NCI-H1048 (cell line): ENCODE measurements at places on chromosomes 6 and 20.

DNA sequence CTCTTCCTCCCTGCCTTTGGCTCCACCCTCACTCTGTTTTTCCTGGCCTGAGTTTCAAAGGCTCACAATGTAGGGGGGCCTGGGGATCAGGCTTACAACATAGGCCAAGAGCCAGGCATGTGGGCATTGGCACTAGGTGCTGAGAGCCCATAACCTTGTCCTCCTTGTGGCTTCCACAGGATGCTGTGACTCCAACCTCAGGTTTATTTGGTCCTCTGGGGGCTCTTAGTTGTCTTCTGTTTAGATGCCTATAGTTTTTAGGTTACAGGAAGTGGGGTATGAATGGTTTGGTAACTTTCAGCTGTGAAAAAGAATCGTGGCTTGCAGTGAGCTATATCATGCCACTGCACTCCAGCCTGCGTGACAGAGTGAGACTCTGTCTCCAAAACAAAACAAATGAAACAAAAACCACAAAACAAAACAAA is 25.6 kb downstream of the MMP24 start:
- DNase-seq = no peak

DNA sequence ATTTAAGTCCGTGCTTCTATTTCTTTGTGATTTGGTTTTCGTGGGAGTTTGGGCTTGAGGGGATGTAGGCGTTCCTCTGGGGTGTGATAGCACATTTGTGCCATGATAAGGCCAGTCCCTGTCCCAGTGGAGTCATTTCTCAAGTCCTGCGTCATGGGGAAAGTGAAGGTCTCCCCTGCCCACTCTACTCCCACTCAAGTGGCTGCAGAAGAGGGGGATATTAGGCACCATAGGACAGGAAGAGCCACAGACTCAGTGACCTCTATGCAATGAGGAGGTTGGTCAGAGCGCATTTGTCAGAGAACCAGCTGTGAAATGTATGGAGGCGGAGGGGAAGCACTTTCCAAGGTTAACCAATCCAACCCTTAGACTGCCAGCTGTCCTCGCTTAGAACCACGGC is 51.9 kb upstream of the EDN1 start:
- DNase-seq = no peak

DNA sequence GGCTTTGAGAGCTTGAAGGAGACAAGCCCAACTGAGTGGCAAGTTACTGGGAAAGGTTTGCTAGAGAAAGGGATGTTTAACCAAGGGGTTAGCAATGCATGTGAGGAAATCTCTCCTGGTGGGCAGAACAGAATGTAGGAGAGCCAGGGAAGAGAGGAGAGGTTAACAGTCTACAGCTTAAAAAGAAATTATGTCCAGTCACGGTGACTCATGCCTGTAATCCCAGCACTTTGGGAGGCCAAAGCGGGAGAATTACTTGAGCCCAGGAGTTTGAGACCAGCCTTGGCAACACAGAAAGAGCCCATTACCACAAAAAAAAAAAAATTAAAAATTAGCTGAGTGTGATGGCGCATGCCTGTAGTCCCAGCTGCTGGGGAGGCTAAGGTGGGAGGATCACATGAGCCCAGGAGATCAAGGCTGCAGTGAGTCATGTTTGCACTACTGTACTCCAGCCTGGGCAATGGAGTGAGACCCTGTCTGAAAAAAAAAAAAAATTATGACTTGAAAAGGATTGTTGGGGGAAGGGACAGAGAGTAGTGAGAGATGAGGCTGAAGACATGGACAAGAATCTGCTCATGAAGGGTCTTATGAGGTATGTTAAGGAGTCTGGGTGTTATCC is 264.9 kb downstream of the TBC1D7 start:
- no peak for DNase-seq

- no peak for DNase-seq
Observed at GRCh38 chr6:121726596-121726995, 291.1 kb downstream of the GJA1 start.

DNA sequence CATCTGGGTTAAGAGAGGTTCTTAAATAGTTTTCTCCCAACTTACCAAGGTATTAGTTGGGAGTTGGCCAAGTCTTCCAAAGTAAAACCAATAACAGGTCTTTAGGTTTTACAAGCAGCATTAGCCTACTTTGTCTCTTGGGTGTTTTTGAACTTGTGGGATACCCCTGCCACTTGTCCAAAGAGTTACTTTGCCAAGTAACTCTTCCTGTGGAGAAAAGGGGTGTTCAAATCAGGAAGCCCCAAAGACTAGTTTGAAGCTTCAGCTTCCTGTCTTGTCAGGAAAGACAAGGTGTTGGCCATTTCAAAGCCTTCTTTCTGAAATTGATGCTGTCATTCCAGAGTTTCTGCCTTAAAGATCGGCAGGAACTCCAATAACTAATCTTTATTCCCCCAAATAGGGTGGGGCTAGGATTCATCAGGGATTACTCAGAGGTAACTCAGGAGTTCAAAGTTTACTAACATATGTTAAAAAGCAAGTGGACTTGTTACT is 822 bp downstream of the RAB22A start:
- no peak for DNase-seq

GRCh38 chr20:25859649-25860530 is 163.2 kb upstream of the ZNF337 start:
- peak; percentile 75 for DNase-seq

DNA sequence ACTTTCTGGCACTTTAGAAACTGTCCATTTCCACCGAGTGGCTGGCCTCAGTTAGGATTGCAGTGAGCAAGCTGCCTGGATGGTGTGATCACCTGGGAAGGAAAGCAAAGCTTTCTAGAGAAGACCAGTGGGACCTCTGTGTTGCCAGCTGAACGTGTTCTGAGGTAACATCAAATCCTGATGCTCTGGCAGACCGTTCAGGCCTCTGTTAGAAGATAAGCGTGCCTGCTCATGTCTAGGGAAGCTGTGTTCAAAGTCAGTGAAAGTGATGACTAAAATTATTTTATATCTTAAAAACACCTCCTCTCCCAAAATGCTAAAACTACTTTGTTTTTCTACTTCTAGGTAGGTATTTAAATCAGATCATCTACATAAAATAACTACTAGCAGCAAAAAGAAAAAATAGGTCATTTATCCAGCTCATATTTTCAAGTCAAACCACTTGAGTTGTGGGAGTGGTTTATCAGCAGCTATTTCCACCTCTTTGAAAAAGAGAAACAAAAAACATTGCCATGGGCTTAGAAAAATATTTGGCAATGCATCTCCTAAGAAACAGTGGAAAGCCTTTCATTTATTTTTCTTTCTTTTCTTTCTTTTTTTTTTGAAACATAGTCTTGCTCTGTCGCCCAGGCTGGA is 54.8 kb downstream of the CEP43 start:
- no peak for DNase-seq

DNA sequence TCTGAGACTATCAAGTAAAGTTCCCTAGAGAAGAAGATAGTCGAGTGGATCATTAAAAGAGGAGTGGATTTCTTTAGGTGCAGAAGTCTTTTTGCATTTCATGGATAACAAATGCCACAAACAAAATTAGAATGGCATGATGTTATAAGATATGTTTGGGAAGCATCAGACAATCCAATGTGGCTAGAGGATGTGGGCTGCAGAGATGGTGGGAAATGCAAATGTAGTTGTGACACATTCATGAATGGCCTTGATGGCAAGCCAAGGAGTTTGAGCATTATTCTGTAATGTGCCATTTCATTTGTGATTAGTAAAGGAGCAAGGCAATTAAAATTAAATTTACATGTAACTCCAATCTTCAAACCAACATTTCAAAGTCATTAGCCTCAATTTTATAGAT is 211.9 kb downstream of the CENPW start:
- DNase-seq = no peak

- no peak for DNase-seq
Observed at GRCh38 chr6:169786349-169786748, 34.9 kb downstream of the ERMARD start.

DNA sequence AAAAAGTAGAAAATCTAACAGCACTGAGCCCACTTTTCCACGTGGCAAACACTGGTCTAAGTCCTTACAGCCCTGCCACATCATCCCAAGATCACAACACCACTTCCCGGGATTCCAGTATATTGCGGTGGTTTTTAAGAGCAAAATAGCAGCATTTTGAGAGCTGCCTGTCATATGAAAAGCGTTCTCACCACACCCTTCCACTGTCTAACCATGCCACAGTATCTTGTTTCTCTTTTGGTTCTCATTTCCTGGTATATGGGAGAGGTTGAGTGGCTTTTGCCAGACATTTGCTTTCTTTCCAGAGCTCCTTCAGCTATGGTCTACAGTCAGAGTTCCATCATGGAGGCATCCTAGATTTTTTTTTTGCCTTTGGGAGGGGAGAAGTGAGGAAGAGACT is 243.0 kb downstream of the TSHZ2 start:
- no peak for DNase-seq

- DNase-seq = no peak
Observed at GRCh38 chr6:160042014-160042773, 73.3 kb downstream of the IGF2R start.

DNA sequence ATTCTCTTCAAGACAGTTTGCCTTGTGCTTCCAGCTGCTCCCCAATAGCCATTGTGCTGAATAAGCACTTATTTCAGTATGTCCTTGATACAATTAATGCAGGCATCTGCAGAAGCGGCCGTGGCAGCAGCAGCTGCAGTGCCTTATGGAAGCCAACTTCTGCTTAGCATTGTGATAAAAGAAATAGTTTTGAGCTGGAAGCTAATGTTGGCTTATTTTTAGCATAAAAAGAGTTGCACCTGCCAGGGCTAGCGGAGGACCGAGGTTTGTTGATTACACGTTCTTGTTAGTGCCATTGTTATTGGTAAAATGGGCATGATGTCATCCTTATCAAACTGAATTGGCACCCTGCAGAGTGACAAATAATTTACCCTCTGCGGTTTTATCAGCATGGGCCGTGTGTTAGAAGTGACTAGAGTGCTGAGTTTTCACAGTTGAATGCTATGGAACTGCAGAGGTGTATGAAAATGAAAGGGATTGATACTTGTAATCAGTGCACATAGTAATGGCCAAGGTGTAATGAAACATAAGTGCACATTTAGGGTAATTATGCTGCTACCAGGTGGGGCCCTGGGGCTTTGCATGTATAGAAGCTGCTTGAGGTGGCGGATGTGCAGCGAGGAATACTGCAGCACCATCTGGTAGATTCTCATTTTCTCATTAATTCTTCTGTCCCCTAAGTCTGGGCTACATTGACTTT is 334.3 kb downstream of the CDKAL1 start:
- DNase-seq = no peak

GRCh38 chr6:97594844-97595243 is 311.8 kb upstream of the MMS22L start:
- DNase-seq = no peak

DNA sequence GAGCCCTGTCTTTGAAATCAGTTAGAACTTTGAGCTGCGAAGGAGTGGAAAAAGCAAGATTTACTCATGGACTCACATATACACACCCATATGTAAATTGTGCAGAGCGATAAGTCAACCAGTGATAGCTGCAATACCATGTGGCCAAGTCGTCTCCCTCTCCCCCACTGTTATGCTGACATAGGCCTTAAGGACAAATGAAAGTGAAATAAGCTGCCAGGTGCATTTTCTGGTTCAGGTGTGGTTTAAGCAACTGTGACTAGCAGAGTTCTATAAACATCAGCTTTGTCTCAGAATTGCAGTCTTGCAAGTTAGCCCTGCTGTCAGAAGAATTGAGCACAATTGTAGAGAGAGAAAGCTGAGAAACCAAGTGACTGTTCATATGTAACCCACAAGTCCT is 9.6 kb downstream of the FAM83B start:
- DNase-seq = no peak

DNA sequence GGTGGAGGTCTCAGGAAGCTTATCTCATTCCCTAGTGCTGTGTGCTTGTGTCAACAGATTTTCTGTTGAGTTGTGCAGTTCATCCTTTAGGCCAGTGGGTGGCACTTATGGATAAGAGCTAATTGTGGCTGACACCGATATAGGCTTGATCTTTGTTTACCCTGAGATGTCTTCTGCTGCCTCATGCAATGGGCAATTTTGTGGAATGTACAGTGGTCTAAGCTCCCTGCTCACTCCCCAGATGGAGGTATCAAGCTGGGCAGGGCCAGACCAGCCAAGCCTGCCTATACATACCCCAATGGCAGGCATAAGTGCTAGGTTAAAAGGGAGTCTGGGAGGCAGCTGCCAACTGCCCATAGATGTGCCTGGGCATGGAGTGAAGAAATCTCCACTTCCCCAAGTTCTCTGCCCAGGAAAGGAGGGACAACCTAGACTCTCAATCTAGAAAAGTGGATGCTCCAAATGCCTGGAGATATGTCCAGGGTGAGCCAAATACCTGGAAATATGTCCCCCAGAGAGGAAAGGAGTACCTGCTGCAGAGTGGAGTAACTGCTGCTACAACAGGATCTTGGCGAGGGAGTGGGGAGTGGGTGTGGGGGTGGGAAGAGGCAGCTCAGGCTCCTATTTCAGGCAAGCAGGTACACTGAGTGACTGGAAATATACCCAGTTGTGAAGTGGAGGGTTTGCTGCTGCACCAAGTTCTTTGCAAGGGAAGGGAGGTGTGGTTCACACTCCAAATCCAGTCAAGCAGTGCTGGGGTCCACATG is 53.2 kb upstream of the ARG1 start:
- no peak for DNase-seq

GRCh38 chr20:38982291-38982690 is 20.1 kb downstream of the DHX35 start:
- DNase-seq = no peak

DNA sequence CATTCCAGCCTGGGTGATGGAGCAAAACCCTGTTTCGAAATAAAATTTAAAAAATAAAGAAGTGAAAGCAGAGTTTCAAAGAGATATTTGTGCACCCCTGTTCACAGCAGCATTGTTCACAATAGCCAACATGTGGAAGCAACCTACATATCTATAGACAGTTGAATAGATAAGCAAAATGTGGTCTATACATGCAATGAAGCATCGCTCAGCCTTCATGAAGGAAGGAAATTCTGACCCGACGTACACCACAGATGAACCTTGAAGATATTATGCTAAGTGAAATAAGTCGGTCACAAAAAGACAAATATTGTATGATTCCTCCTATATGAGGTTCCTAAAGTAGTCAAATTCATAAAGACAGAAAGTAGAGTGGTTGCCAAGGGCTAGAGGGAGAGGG is 6.5 kb upstream of the NCOA6 start:
- DNase-seq = no peak

- no peak for DNase-seq
Observed at GRCh38 chr6:144449911-144450597, 164.9 kb downstream of the UTRN start.

DNA sequence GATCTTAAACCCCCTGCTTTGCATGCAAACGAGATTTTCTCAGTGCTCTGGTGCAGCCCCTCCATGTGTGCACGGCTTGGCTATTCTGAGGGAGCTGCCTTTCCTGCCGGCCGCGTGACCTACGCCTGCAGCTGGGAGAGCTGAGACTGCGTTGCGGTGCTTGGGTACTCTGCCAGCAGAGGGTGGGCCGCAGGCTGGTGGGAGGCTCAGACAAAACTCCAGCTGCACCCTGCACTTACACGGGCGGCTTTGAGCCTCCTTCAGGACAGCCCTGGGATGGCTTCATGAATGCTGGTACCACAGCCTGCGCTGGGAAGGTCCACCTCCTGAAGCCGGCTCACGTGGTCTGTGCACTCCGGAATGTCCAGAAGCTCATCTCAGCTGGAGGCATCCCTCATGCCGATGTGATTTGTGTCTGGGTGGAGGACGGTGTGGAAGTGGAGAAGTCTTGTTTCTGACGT is 223.7 kb downstream of the DLL1 start:
- no peak for DNase-seq

- DNase-seq = peak; percentile 7
Observed at GRCh38 chr6:111210194-111210728, 123.0 kb downstream of the SLC16A10 start.

- DNase-seq = no peak
Observed at GRCh38 chr6:10643201-10643651, 51.2 kb downstream of the C6orf52 start.
